ENCODE measurements at places on chromosomes 2 and 18.

GRCh38 chr2:161041356-161041755 lies 118.9 kb upstream of the TANK start:
- no peak for DNase-seq

GRCh38 chr18:64893349-64893748 lies 744.5 kb upstream of the LINC00305 start:
- no peak for DNase-seq

DNA sequence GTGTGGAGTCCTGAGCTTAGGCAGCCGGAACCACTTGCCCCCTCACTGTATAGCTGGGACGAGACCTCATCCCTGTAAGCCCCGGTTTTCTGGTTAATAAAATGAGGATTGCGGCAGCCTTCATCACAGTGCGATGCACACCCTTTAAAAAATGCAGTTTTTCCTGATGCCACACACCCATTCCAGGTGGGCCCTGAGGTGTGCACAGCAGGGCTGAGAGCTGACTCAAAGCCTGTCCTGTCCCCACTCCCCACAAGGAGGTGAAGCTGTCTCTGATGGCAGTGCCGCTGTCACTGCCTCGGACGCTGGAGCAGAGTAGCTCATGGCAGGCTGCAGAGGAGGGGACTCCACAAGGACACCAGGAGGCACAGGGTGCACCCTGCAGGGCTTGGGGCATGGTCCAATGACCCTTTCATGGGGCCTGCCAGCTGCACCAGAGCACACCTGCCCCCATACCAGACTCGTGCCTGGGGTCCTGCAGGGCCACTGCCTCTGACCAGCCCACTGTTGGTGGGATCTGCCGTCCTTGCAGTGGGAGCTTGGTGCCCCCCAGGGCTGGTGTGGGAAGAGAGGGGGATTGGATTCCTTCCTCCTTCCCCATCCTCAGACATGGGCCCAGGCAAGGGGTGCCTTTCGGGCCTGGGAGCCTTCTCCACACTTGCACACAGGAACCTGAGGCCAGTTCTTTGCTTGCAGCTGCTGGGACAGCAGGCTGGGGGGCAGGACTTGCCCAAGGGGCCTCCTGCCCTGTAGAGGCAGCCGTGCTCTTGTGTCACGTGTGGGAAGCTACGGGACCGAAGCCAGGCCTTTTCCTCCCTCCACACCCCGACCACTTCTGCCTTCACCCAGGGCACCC lies 22.8 kb downstream of the GPC1 start:
- DNase-seq = no peak

DNA sequence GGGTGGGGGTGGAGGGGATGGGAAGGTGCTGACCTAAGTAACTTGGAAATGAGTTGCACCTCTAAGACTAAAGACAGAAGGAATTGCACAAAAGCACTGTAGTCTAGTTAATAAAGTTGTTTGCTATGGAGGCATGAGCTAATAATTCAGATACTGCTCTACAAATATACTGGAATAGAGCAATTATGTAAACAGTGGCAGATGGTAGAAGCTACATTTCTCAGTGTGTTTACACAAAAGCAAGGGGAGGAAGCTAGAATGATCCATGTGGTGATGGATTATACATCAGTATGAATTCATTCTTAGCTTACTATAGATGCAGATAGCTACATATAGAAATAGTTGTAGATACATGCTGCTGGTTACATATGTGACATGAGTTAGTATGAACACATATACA lies 27.6 kb upstream of the UBE2F start:
- DNase-seq = no peak

DNA sequence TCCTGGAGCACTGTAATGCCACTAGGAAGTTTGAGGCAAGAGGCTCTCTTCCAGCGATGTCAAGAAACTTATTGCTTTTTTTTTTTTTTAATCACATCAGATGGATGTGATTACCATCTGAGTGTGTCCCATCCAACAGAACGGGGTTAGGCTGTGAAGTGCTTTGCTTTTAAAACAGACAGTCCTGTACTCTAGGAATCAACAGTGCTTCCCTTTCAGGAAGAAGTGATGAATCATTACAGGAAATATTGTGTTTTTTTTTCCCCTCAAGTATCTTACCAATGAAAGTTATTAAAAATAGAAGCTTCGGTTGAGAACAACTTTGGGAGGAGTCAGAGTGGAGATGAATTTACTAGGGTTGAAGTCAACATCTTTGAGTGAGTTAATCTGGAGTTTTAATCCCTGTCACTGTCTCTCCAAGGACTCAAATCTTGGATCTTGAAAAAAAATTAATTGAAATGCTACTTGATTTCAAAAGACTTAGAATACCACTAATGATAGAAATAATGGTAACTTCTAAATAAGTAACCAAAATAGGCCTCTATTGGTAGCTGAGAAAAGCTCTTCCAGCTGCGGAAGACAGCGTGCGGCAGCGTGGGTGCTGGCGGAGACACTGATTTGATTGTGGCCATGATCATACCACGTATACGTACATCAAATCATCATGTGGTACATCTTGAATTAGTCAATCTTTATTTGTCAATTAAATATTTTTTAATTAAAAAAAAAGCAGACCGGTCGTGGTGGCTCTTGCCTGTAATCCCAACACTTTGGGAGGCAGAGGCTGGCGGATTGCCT lies 45.5 kb downstream of the GATA6 start:
- no peak for DNase-seq

GRCh38 chr2:8743261-8743660 lies 61.4 kb downstream of the ID2 start:
- no peak for DNase-seq

GRCh38 chr18:55509631-55510324 lies 78.2 kb downstream of the TCF4 start:
- no peak for DNase-seq

GRCh38 chr2:214481204-214481603 lies 70.3 kb downstream of the VWC2L start:
- peak; percentile 1 for DNase-seq

DNA sequence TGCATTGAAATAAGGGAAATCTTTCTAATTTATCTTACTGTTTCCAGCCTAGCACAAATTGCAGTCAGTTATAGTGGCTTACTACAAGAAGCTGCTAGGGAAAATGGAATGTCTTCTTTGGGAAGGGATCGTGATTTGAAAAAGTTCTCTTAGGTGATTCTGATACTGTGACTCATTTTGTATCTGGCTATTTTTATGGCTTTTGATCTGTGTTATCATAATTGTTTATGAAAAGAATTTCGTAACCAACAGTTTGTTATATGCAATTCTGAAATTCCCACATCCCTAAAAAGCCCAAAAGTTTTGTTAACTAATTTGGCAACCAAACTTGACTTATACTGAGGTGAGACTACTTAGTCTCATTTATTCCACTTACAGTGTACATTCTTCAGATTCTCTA lies 12.4 kb downstream of the PTPN4 start:
- no peak for DNase-seq

DNA sequence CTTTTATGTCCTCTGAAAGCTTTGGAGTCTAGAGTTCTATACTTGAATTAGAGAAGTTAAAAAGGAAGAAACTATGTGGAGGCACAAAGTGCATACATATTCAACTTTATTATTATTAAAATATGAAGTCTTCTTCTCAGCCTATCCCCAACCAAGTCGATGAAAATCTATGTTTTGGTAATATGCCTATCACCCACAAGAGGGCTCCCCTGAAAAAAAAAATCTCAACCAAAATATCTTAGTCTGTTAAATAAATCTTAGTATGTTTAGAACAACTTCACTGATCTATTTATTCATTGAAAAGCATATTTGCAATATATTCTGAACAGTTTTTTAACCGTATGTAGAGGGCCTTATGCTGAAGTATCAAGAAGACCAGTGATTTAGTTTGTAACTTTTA lies 804.5 kb downstream of the TDRD15 start:
- DNase-seq = no peak

- DNase-seq = no peak
Measured at GRCh38 chr2:208711598-208711997, 305.0 kb downstream of the PTH2R start.

DNA sequence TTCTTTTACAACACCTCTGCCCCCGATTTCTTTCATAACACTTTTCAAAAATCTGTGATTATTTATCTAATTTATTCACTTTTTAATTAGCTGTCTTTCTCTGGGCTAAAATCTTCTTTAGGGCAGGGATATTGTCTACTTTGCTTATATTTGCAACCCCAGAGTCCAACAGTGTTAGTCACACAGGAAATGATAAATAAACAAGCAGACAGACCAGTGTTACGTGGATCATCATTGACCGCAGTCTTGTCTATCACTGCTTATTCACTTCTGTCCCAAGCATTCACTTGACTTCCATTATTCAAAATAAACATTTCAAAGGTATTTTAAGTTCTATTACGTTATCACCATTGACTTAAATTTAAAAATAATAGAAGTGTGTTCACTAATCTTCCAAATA lies 237.6 kb upstream of the UBE2E3 start:
- DNase-seq = no peak

- no peak for DNase-seq
Measured at GRCh38 chr18:53148123-53148522, 808.1 kb downstream of the DCC start.

- peak; percentile 43 for DNase-seq
Measured at GRCh38 chr2:229909090-229909489, 12.7 kb downstream of the TRIP12 start.
